ENCODE measurements at places on chromosomes 7 and 10.

- no peak for DNase-seq
Measured at GRCh38 chr7:117048882-117049281, 95.6 kb downstream of the ST7 start.

GRCh38 chr7:127146746-127147536 lies 105.8 kb downstream of the GRM8 start:
- no peak for DNase-seq

DNA sequence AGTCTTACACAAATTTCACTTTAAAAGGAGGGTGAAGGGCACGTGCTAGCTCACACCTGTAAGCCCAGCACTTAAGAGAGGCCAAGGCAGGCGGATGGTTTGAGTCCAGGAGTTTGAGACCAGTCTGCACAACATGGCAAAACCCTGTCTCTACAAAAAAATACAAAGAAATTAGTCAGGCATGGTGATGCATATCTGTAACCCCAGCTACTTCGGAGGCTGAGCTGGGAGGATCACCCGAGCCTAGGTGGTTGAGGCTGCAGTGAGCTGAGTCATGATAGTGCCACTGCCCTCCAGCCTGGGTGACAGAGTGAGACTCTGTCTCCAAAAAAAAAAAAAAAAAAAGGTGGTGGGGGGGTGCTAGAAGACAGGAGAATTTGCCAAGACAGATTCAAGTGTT lies 237.3 kb upstream of the KLF14 start:
- no peak for DNase-seq

GRCh38 chr10:24384954-24385353 lies 176.0 kb downstream of the KIAA1217 start:
- no peak for DNase-seq

- no peak for DNase-seq
Measured at GRCh38 chr10:27663621-27664020, 82.0 kb downstream of the MKX start.

- no peak for DNase-seq
Measured at GRCh38 chr7:106033735-106034134, 70.7 kb downstream of the CDHR3 start.

All from midbrain (tissue), 1 donor.